ENCODE measurements at places on chromosomes 5 and 9. TPM values are rescaled to one million over a fixed set of nuclear protein-coding genes. Genes with fewer than 3 reads are reported as not detected.

- peaks cover 2% of the 10 kb centered on the region for H3K36me3 ChIP-seq
- H3K27me3 ChIP-seq: no peaks in the 10 kb centered on the region
- H3K4me3 ChIP-seq: no peak overlapping the region
- H3K27ac ChIP-seq: no peak overlapping the region
- H3K4me1 ChIP-seq: no peaks in the 10 kb centered on the region
Measured at GRCh38 chr5:51748647-51749046, 365.4 kb downstream of the ISL1 start.

- no peak overlapping the region for H3K27ac ChIP-seq
- peak overlapping the region; percentile 94 for H3K4me3 ChIP-seq
- H3K36me3 ChIP-seq: peaks cover 46% of the 10 kb centered on the region
- no peaks in the 10 kb centered on the region for H3K4me1 ChIP-seq
- H3K27me3 ChIP-seq: no peaks in the 10 kb centered on the region
Measured at GRCh38 chr5:178152491-178153444, 917 bp downstream of the NHP2 start.

- H3K4me1 ChIP-seq: no peaks in the 10 kb centered on the region
- H3K27me3 ChIP-seq: no peaks in the 10 kb centered on the region
- no peak overlapping the region for H3K4me3 ChIP-seq
- no peaks in the 10 kb centered on the region for H3K36me3 ChIP-seq
- no peak for DNase-seq
- no peak overlapping the region for H3K27ac ChIP-seq
Measured at GRCh38 chr5:158162026-158162425, 303.1 kb upstream of the CLINT1 start.

DNA sequence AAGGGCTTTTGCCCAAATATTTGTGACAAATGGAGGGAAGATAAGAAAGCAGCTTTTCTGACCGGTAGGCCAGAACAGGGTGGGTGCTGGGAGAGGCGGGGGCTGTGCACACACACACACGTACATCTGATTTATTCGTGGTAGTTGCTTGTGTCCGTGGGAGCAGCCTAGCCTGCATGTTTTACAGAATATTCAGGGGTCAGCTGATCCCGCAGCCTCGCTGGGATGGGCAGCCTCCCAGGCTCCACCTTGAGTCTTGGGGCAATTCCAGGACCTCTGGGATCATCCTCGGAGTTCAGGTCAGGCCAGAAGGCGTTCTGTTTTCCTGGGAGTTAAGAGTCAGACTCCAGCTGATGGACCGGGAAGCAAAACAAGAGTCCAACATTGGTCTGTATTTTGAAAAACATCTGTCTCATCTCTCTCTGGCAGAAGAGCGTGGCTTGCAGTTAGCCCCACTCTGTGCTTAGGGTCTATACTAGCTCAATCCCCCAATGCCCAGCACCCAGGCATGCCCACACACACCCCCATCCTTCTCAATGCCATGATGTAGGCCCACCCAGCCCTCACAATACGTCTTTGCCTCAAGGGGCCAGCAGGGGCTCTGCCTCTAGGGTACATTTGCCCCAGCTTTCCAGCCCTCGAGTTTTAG is 210.6 kb downstream of the GOLPH3 start:
- H3K4me3 ChIP-seq: no peak overlapping the region
- DNase-seq: no peak
- no peak overlapping the region for H3K27ac ChIP-seq
- peaks cover 4% of the 10 kb centered on the region for H3K4me1 ChIP-seq
- H3K27me3 ChIP-seq: no peaks in the 10 kb centered on the region

GRCh38 chr5:2697446-2698200 is 53.9 kb downstream of the IRX2 start:
- H3K4me3 ChIP-seq: no peak overlapping the region
- no peaks in the 10 kb centered on the region for H3K36me3 ChIP-seq
- no peaks in the 10 kb centered on the region for H3K27me3 ChIP-seq
- H3K4me1 ChIP-seq: no peaks in the 10 kb centered on the region

Gene SH2D3C
- total RNA-seq: 1.3 TPM
